ENCODE measurements at places on chromosomes 3 and 15.
A peak's percentile ranks its signal among the peaks of the same experiment; 100 is the strongest.

DNA sequence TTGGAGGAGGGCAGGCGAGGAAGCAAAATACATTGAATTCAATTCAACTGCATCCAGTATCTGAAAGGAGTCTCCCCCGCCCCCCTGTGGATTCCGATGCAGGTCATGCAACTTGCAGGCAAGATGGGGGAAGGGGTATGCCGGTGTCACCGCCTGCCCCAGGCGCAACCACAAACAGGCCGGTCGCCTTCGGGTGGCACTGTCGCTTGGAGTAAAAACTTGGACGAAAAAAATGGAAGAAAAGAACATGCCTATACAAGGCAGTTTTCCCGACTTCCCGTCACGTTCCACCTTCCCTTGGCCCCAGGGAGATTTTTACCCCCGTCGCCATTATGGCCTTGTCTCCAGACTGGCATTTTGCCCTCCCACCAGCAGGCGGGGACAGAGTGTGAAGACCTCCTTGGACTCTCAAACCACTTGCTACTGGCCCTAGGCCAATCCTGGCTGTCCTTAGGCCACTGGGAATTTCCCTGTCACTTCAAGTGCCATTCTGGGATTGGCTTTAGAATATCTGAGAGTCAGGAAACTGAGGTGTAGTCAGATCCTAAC, 1.6 kb upstream of the NTRK3 start:
- no peak for DNase-seq

DNA sequence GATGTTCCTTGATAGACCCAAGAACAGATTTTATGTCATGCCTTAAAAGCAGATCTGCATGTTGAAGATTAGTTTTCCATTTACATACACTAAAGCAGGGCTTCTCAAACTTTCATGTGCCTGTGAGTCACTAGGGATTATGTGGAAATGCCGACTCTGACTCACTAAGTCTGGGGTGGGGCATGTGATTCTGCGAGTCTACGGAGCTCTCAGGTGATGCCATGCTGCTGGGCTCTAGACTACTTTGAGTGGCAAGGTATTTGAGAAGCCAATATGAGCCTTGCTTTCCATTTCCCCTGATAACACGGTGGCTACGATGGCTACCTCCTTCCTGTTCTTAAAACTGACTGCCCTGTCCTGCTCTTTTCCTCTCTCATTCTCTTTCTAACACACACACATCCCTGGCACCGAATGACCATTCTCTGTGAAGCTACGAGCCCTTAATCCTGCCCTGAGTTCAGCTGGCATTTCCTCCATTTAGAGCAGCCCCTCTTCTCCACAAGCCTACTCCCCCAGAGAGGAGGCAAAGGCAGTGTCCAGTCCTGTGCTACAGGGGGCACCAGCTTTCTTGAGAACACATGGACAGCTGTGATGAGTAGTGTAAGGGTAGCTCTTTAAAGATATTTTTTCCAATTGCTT, 39.7 kb upstream of the PYGO1 start:
- DNase-seq, result no peak

DNA sequence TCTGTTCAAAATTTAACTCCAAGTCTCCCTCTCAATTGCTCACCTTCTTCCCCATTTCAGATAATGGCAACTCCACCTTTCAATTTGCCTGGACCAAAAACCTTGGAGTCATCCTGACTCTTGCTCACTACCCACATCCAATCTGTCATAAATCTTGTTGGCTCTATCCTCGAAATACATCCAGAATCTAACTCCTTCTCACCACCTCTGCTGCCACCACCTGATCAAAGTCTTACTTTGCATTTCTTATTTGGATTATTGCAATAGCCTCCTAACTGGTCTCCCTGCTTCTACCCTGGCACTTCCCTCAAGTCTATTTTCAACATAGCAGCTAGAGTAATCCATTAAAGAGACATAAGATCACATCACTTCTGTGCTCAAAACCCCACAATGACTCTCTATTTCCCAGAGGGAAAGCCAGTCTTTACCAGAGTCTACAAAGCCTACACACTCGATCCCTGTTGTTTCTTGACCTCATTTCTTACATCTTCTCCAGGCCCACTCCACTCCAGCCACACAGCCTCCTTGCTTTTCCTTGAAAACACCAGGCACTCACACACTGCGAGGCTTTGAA, 86.6 kb downstream of the GPR156 start:
- no peak for DNase-seq

DNA sequence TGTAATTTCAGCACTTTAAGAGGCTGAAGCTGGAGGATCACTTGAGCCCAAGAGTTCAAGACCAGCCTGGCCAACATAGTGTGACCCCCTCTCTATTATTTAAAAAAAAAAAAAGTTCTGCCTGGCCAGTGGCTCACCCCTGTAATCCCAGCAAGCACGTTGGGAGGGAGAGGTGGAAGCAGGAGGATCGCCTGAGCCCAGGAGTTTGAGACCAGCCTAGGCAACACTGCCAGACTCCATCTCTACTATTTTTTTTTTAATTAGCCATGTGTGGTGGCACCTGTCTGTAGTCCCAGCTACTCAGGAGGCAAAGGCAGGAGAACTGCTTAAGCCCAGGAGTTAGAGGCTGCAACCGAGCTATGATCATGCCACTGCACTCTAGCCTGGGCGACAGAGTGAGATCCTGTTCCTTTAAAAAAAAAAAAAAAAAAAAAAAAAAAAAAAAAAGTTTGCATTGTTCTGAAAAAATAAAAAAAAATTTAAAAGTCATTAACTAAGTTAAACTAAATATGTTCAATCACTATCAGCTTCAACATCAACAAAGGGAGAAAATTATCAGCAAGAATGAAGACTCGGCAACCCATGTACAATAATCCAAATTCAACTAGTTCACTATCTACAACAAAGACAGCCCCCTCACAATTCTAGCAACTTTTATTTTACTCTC, 1.9 kb downstream of the RAF1 start:
- no peak for DNase-seq

DNA sequence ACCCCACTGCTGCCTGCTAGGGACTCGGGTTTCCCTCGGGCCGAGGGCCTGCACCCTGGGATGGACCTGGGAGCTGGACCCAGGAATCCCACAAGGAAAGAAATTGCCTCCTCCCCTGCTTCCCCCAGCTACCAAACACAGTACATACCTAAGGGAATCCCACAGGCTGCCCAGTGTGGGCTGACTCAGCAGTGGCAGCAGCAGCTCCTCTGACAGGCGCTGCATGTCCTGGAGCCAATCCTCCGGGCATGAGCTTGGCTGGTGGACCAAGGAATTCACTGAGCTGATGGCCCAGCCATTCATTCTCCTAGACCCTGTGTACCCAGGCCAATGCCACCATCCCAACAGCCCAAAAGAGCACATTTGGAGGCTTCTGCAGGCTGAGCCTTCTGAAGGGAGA, 9.5 kb upstream of the LTK start:
- DNase-seq, result no peak

GRCh38 chr3:127438371-127438770, 150.5 kb upstream of the PRR20G start:
- no peak for DNase-seq

GRCh38 chr15:86439614-86440013, 359.9 kb downstream of the AGBL1 start:
- DNase-seq, result no peak

DNA sequence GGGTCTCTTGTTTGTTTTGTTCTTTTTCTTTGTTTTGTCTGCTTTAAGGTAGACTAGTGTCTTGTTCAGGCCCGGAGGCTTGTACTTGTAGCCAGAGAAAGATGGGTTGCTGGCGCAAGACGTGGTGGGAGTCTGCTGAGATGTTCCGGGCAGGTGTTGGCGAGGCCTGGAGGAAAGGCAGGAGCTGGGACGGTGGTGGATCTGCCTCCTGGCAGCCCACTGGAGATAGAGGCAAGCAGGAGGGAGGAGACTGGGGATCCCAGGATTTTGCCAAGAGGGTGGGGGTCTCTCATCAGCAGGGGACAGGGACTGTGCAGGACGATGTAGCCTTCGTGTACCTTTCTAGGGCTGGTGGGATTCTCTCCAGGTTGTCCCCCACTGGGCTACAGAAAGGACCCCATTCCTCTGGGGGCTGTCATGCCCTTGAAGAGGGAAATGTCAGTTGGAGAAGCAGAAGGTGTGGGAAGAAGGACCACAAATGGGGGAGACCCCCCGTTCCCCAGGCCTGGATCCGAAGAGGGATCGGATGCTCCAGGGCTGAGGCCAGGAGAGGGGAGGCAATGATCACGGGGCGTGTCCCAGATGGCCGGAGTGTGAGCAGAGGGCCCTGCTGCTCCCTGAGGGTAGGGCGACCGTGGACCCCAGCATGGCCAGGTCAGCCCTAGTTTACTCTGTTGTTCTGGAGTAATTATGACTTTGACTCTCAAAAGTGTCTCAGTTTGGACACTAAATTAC, 7.0 kb downstream of the CHAC1 start:
- DNase-seq, result no peak

GRCh38 chr3:115469649-115470048, 153.7 kb upstream of the GAP43 start:
- no peak for DNase-seq

DNA sequence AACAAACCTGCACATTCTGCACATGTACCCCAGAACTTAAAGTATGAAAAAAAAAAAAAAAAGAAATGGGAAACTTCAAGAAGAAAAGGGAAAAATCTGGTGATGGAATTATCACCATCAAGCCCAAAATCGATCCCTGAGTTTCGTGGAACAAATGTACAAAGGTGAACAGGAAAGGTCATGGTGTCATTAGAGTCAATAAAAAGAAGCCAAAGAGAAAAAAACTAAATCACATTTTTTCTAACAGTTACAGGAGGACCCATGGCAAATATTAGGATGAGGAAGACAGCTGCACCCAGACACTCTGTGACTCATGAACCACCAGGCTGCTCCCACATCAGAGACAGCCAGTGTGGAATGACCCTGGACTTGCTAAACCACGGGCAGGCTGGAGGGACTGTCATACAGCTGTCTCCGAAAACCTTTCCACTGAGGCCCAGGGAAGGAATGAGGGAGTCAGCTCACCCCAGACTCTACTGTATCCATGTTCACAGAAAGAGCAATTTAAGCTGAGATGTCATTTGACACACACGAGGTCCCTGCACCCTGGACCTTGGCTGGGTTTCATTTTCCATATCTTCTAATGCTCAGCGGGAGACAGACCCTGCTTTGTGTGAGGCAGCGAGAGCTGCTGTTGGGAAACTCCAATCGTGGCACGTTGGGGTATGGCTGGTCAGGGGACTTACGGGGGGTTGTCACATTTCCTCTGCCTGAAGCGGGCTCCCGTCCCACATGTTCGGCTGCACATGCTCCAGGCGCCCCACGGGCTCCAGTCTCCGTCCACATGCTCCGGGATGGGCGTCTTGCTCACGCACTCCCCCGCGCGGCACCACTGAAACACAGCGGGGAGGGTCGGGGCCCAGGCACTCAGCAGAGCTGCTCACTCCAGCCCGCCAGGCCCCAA, 210.2 kb downstream of the ADAMTS17 start:
- peak; percentile 81 for DNase-seq

DNA sequence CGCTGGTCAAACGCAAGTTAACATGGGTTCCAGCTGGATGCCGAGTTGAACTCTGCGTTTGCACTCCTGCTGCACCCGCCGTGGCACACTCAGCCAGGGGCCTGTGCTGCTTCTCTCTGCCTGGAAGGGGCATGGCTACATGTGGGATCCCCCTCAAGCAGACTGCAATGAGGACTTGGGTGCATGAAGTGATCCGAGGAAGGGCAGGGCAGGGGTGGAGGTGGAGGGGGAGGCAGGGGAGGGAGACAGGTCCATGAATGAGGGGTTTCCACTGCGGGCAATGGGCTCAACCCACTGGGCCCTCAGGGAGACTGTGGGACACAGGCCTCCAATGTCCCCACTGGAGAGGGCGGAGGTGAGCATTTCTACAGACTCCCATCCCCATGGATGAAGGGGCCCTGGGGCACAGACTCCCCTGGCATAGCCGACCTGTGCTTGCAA, 141.6 kb upstream of the MEF2A start:
- DNase-seq, result no peak

GRCh38 chr3:122800031-122800430, 5.2 kb downstream of the SLC49A4 start:
- no peak for DNase-seq

DNA sequence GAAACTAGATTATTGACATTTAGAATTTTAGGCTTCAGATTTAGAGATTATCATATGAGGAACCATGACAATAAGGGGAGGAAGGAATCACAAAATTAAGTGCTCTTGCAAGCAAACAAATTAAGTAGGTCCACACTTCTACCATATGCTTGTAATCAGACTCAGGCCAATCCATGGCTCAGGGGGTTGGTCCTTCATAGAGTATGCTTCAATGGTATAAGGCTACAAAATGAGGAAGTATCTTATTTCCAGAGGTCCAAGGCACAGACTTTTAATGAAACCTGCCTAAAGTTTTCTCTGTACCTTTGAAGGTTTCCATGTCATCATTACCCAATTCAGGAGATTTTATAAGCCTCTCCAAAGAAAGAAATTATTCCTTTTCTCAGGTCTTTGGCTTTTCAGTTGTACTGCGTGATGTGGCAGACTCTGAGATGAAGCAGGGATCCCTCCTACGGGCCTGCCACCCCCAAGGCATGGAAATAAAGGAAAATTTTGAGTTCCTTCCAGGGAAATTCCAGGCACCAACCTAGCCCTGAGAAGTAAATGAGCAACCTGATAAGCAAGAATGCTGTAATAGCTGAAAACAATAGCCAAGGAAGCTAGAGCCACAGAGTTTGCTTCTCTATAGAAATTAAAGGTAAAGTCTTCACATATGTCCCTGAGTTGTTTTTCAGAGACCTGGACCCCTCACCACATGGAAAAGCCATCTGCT, 36.3 kb downstream of the SERPINI2 start:
- no peak for DNase-seq

DNA sequence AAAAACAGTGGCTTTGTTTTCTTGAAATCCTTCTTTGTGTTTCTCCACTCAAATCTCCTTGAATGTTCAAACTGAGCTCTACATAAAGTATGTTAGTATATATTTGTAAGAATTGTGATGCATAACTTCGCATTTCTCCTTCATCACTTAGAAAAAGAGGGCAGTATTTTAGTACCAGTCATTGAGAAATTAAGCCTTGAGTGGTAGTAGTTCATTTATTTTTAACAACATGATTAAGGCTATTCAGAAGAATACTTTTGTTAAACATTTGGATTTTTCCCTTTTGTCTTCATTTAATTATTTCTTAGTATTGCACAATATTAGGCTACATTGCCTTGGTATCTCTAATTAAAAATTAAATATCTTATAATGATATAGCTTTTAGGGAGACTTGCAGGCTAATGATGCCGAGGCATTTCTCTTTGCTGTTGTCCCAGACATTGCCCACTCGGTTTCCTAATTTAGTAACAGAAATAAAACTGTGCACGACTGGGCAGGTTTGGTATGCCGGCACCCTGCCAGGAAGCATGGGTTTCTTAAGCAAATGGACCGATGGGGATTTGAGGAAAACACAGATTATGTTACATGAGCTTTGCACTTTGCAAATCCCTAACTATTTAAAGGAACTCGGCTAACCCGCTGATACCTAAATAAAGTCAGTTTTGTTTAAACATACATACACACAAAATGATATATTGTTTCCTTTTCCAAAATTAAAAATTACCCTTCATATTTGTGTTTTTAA, 54.7 kb downstream of the LRRC28 start:
- peak; percentile 66 for DNase-seq

GRCh38 chr15:82851981-82852511, 42.6 kb downstream of the WHAMM start:
- DNase-seq, result no peak

GRCh38 chr3:113231391-113231790, 20.0 kb downstream of the BOC start:
- DNase-seq, result no peak
